ENCODE measurements at places on chromosomes 7 and 10.

- no peak for DNase-seq
These were observed 819 bp downstream of the POLD2 start for GRCh38 chr7:44122529-44122928.

- no peak for DNase-seq
These were observed 718 bp upstream of the STEAP4 start for GRCh38 chr7:88307412-88307811.

DNA sequence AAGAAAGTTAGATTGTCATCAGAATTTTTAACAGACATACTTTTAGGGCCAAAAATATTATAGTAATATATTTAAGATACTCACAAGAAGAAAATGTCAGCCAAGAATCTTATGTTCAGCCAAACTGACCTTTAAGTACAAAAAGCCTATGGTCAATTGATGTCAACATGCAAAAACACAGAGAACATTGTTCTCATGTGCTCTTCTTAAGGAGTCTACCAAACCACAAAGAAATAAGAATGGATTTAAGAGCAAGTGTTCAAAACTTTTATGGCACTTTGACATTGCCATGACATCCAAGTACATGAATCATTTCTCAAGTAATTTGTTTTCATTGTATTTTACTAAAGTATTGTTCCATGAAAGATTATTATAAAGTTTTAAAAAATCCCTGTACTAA is 180.4 kb downstream of the TMEM26 start:
- DNase-seq = no peak

DNA sequence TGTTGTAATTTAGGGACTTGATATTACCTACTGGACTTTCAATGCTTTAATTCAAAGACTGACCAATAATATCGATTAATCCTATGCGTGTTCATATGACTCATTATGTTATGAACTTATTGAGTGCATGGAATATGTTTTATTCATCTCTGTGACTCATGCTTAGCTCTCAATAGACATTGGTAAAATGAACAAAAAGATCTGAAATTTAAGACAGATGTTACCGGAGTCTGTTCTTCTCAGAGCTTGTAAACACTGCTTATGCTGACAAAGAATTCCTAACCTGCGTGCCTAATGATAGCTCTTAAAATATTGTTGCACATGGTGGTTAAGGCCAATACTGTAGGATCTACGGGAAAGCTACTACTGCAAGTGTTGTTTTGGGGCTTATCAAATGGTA is 131.5 kb upstream of the ACBD5 start:
- no peak for DNase-seq

- DNase-seq = no peak
These were observed 11.9 kb upstream of the COL1A2 start for GRCh38 chr7:94382746-94383145.

DNA sequence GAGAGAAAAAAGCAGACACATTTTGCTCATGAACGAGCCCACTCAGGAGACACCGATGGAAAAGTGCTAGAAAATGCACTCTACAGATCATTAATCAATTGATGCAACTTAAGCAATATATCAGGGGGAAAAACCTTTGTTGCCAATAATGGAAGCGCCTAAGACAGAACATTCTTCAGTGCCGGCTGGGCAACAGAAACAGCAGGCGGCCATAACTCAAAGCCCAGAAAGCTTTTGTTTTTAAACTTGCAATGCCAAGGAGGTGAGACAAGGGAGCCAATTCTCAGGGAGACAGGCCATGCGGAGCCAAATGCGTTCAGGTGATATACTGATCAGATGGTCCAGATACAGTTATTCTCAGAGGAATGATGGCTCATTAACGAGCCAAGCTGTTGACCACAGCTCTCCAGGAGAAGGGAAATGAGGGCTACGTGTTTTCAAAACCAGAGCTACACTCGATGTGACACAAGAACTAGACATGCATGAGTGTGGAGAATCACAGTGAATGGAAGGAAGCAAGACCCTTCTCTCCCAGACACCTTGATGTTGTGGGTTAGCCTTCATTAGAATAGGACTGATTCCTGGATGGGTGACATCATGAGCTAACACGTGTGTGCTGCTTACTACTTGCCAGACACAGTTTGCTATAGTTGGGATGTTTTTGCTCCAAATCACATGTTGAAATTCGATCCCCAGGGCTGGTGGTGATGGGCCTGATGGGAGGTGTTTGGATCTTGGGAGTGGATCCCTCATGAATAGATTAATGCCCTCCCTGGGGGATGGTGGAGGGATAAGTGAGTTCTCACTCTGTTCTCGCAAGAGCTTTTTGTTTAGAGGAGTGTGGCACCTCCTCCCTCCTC is 79.1 kb upstream of the KCNMA1 start:
- no peak for DNase-seq

GRCh38 chr10:6255548-6256061 is 52.9 kb downstream of the PFKFB3 start:
- DNase-seq = no peak

GRCh38 chr7:36599645-36600313 is 124.5 kb downstream of the AOAH start:
- DNase-seq = no peak

- no peak for DNase-seq
These were observed 1243.1 kb downstream of the GATA3 start for GRCh38 chr10:9297580-9297979.
